ENCODE measurements at places on chromosomes 12 and 14.

DNA sequence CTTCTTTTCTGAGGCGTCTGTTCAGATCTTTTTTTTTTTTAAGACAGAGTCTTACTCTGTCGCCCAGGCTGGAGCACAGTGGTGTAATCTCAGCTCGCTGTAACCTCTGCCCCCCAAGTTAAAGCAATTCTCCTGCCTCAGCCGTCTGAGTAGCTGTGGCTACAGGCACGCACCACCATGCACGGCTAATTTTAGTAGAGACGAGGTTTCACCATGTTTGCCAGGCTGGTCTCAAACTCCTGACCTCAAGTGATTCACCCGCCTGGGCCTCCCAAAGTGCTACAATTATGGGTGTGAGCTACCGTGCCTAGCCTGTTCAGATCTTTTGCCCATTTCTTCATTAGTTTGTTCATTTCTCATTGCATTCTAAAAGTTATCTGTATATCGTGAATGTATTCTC, 55.1 kb upstream of the DBX2 start:
- no peak for DNase-seq

- DNase-seq = peak; percentile 13
Measured at GRCh38 chr14:46490238-46490685, 161.3 kb downstream of the RPL10L start.

DNA sequence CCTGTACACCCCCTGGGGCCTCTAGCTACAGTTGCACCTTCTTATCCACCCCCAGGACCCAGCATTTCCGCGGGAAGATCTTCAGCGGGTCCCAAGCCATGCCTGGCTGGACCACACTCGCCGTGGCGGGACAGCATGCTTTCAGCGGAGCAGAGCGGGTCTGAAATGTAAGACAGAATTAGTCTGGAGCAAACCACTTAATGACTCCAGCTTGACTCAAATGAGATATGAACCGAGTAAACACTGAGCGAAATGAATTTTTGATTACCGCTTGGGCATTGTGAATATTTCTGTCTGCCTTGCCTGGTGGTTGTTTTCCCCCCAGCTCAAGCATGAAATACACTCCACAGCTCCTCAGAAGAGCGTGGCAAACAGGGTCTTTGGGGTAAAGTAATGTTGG, 60.8 kb downstream of the SLC24A4 start:
- no peak for DNase-seq

DNA sequence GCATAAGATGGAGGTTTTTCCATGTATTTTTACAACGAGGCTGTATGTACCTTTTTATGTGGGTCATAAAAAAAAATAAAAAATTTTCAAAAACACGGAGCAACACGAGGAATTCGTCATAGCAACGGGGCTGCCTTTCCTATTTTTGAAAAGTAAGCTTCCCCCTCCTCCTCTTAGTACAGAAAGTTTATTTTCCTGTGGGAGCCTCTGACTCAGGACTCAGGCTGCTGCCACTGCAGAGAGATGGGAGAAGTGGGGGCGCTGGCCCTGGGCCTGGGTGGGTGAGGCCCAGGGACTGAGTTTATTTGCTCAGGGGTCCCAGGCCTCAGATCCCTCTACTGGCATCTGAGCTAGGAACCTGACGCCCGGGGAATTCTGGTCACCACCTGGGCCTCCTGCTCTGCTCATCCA, 10.2 kb upstream of the CMKLR1 start:
- DNase-seq = no peak

GRCh38 chr12:49335955-49336644, 888 bp downstream of the C1QL4 start:
- DNase-seq = no peak

DNA sequence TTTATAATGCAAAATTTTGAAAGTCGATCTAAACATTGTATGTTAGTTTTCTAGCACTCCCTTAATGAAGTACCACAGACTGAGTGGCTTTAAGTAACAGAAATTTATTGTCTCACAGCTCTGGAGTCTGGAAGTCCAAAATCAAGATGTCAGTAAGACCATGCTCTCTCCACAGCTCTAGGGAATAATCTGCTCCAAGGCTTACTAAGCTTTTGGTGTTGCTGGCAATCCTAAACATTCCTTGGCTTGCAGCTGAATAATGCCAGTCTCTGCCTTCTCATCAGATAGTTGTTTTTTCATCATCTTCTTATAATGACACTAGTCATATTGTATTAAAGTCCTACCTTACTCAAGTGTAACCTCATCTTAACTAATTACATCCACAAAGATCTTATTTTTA, 102.2 kb downstream of the RASSF9 start:
- no peak for DNase-seq

DNA sequence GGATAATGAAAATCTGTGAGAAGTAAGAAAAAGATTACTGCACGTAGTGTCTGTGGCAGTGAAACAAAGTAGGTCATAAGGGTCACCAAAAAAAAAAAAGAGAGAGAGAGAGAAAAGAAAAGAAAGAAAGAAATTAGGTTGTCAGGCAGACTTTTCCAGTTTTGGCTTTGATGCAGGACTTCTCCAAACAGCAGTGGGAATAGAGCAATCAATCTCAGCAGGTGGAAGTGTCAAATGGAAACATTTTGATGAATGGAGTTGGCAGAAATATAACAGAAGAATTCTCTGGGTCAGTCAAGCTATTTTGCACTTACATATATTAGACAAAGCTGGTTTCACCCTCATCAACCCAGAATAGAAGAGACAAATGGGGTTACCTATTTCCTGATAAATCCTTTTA, 745.8 kb downstream of the SLC6A15 start:
- DNase-seq = no peak

Data from ELF-1 (cell line).